ENCODE measurements at places on chromosomes 1 and 21.

- DNase-seq: no peak
These were observed 10.8 kb upstream of the A3GALT2 start for GRCh38 chr1:33331444-33332356.

DNA sequence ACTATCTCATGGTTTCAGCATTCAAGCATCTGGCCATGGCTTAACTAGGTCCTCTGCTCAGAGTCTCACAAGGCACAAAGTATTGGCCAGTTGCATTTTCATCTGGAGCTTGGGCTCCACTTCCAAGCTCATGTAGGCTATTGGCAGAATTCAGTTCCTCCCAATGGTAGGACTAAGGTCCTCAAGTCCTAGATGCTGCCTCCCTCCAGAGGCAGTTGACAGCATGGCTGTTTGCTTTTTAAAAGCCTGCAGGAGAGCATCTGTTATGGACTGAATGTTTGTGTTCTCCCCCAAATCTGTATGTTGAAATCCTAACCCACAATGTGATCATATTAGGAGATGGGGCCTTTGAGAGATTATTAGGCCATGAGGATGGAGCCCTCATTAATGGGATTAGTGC lies 38.0 kb upstream of the HLX start:
- no peak for DNase-seq

DNA sequence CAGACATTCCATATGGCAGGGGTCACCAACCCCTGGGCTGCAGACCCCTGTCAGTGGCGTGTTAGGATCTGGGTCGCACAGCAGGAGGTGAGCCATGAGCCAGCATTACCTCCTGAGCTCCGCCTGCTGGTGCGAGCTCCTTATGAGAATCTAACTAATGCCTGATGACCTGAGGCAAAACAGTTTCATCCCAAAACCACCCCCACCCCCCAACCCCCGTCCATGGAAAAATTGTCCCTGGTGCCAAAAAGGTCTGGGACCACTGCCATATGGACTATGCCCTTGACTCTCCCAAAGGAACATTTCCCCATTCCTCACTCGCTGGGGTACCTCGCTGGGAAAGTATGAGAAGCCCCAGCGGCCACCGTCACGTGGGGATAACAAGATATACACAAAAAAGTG lies 6.4 kb upstream of the CPT2 start:
- DNase-seq: no peak

DNA sequence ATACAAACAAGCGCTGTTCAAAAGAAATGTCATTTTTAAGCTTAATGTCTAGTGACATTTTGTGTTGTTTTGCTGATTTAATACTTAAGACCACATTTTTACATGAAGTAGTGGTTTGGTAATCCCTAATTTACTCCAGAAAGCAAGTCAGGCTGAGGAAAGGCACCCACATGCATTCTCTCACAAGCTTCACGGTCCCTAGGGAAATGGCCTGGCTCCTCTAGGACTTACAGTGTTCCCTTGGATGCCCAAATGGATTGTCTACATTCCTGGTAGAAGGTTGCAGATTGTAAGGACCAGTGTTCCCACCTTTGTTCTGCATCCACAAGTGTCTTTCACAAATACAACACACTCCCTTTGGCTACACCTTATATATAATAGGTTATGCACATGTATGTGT lies 9.5 kb downstream of the GPSM2 start:
- DNase-seq: no peak

GRCh38 chr1:203274603-203275381 lies 30.5 kb upstream of the BTG2 start:
- DNase-seq: no peak

- no peak for DNase-seq
These were observed 14.3 kb downstream of the PROX1 start for GRCh38 chr1:214002060-214002459.
